ENCODE measurements at places on chromosomes 7 and 10. TPM values are rescaled to one million over a fixed set of nuclear protein-coding genes. Genes with fewer than 3 reads are reported as not detected.

The TAS2R41 gene
- total RNA-seq: not detected

The PNLIP gene
- not detected for total RNA-seq

The ERVW-1 gene
- total RNA-seq: not detected

The GIMAP8 gene
- not detected for total RNA-seq

DNA sequence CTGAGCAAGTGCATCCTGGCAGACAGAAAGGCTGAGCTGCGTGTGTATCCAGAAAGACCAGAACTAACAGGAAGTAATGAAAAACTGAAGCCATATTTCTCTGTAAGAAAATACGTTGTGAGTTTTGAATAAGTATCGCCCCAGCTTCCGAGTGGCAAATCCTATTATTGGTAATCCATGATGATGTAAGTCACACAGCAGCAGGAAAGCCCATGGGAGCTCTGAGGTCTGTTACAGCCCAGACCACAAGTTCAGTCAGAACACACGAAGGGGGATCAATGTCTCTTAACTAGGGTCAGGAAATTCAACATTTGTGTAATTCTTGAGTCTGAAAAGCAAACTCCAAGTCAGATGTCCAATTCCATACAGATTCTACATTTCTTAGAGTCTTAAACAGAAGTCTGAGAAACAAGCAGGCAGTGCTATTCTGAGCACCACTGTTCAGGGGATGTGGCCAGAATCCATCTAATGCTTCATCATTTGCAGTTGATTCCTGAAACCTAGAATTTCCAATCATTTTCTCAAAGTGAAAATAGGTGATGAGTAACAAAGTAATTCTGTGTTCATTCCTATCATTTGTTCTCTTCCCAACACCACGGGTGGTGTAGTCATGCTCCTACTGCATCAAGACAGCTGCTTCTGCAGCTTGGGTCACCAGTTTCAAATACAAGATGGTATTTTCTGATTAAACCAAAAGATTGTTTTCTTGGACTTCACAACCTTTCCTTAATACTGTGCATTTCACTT lies at the start of gene LRIT2:
Gene LRIT2 (minus strand): TSS at position 118 of the 747 bp plus-strand sequence. CDS start 24 bp downstream, at position 94.
- DNase-seq: no peak
- H3K36me3 ChIP-seq: peaks cover under 1% of the 10 kb centered on the region
- H3K27ac ChIP-seq: no peak within 1 kb of the TSS
- no peaks in the 10 kb centered on the region for H3K4me1 ChIP-seq
- H3K27me3 ChIP-seq: peaks cover 30% of the 10 kb centered on the region
- H3K4me3 ChIP-seq: no peak within 1 kb of the TSS

GRCh38 chr10:45673074-45673648 lies 589 bp upstream of the ZFAND4 start:
- H3K27ac ChIP-seq: peak overlapping the region; percentile 25
- no peak for DNase-seq
- no peaks in the 10 kb centered on the region for H3K36me3 ChIP-seq
- peak overlapping the region; percentile 64 for H3K4me3 ChIP-seq
- H3K4me1 ChIP-seq: peaks cover 16% of the 10 kb centered on the region

- peaks cover 37% of the 10 kb centered on the region for H3K4me1 ChIP-seq
- no peak overlapping the region for H3K4me3 ChIP-seq
- no peaks in the 10 kb centered on the region for H3K27me3 ChIP-seq
- no peak overlapping the region for H3K27ac ChIP-seq
- no peaks in the 10 kb centered on the region for H3K36me3 ChIP-seq
These were observed 17.6 kb downstream of the UNC5B start for GRCh38 chr10:71229726-71230655.

DNA sequence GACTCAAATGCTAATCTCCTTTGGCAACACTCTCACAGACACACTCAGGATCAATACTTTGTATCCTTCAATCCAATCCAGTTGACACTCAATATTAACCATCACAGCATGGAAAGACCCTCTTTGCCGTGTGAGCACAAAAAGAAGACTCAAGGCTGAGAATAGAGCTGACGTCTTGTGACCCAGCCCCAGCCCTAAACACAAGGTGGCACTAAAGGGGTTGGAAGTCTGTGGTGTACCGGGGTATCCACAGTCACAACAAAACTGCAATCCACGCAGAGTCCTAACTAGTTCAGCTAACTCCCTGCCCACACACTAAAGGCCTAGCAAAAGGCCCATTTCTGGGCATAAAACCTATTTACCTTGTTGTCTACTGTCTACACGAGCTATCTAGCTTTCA lies 200.1 kb downstream of the ACTR3B start:
- no peak overlapping the region for H3K27ac ChIP-seq
- H3K36me3 ChIP-seq: no peaks in the 10 kb centered on the region
- DNase-seq: no peak
- H3K4me3 ChIP-seq: no peak overlapping the region

DNA sequence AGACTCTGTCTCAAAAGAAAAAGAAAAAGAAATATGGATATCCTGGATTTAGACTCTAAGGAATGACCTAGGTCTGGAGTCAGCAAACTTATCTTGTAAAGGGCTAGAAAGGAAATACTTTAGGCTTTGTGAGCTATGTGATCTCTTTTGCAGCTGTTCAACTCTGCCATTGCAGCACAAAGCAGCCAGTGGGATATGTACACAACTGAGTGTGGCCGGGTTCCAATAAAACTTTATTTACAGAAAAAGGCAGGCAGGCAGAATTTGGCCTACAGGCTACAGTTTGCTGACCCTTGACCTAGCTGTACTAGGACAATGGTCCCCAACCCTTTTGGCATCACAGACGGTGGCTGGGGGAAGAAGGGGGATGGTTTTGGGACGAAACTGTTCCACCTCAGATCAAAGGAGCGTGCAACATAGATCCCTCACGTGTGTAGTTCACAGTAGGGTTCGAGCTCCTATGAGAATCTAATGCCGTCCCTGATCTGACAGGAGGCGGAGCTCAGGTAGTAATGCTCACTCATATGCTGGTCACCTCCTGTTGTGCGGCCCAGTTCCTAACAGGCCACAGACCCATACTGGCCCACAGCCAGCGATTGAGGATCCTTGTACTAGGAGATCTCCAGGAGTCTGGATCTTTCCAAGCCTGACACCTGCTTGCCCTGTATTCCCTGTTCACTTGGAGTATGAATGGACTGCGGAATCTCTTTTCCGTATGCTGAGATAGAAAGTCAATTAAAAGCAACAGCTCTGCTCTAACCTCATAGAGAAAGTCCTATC lies 63.0 kb downstream of the CUL1 start:
- H3K27me3 ChIP-seq: no peaks in the 10 kb centered on the region
- no peaks in the 10 kb centered on the region for H3K4me1 ChIP-seq
- H3K36me3 ChIP-seq: peaks cover 9% of the 10 kb centered on the region
- DNase-seq: no peak

GRCh38 chr7:12967322-12967721 lies 279.9 kb downstream of the ARL4A start:
- H3K36me3 ChIP-seq: no peaks in the 10 kb centered on the region
- no peak overlapping the region for H3K27ac ChIP-seq
- no peak overlapping the region for H3K4me3 ChIP-seq
- DNase-seq: no peak
- H3K27me3 ChIP-seq: no peaks in the 10 kb centered on the region

- no peak for DNase-seq
- peaks cover 59% of the 10 kb centered on the region for H3K4me1 ChIP-seq
- H3K27ac ChIP-seq: peak overlapping the region; percentile 98
- no peaks in the 10 kb centered on the region for H3K36me3 ChIP-seq
These were observed 66.3 kb upstream of the KLF6 start for GRCh38 chr10:3850999-3851937.

- H3K4me3 ChIP-seq: no peak overlapping the region
- no peaks in the 10 kb centered on the region for H3K27me3 ChIP-seq
- DNase-seq: no peak
- H3K4me1 ChIP-seq: peaks cover 2% of the 10 kb centered on the region
- H3K27ac ChIP-seq: no peak overlapping the region
These were observed 319.3 kb upstream of the NRP1 start for GRCh38 chr10:33653584-33654367.

DNA sequence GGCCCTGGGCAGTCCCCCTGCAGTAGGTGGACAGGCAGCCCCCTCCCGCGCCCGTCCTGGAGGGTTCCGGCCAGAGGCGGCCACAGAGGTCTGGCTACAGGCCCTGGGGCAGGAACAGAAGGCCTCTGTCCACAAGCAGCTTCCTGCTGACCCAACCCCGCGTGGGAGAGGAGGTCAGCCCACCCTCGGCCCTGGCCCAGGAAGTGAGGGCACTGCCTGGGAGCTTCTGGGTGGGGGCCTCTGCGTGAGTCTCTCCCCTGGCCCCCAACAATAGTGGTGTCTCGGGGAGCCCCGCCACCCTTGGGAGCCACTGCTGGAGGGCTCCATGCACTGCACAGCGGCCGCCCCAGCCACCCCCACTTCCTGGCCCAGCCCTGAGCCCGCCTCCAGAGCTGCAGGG lies 4.7 kb downstream of the MICALL2 start:
- no peak for DNase-seq
- H3K27me3 ChIP-seq: no peaks in the 10 kb centered on the region
- H3K36me3 ChIP-seq: no peaks in the 10 kb centered on the region
- H3K4me3 ChIP-seq: no peak overlapping the region
- H3K4me1 ChIP-seq: peaks cover 52% of the 10 kb centered on the region

- no peak overlapping the region for H3K4me3 ChIP-seq
- no peak for DNase-seq
- H3K36me3 ChIP-seq: peaks cover 4% of the 10 kb centered on the region
These were observed 119.0 kb upstream of the NPSR1 start for GRCh38 chr7:34539003-34539402.

GRCh38 chr7:81285142-81285871 lies 366.5 kb upstream of the SEMA3C start:
- no peak for DNase-seq
- H3K36me3 ChIP-seq: peaks cover 3% of the 10 kb centered on the region
- no peak overlapping the region for H3K4me3 ChIP-seq
- H3K27me3 ChIP-seq: peaks cover 6% of the 10 kb centered on the region
- no peak overlapping the region for H3K27ac ChIP-seq
- peaks cover 16% of the 10 kb centered on the region for H3K4me1 ChIP-seq

DNA sequence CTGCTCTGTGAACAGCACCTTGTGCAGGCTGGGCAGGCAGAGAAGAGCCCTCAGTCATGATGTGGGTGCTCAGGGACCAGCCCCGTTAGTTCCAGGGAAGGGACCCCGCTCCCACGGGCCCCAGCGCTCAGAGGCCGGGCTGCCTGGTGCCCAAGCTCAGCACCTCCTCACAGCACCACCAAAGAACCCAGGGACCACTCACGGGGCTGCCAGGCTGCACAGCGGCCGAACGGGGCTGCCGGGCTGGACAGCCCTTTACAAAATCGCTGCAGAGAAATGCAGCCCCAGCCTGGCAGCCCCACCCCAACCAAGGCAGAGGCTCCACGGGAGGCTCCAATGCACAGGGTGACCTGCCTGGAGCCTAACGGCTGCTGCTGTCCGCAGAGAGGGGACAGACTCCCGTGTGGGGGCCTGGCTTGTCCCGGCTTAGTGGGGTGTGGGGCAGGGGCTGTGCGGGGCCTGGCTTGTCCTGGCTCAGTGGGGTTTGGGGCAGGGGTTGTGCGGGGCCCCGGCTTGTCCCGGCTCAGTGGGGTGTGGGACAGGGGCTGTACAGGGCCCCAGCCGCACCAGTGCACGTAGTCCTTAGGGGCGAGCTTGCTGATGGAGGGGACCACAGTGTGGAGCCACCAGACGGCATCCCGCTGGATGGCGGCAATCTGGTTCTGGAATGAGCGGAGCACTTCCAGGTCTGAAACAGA lies 9.2 kb downstream of the INTS1 start:
- no peaks in the 10 kb centered on the region for H3K27me3 ChIP-seq
- H3K36me3 ChIP-seq: peaks cover 24% of the 10 kb centered on the region
- H3K4me1 ChIP-seq: no peaks in the 10 kb centered on the region
- no peak overlapping the region for H3K27ac ChIP-seq
- no peak for DNase-seq
- no peak overlapping the region for H3K4me3 ChIP-seq

- peaks cover 48% of the 10 kb centered on the region for H3K4me1 ChIP-seq
- no peak for DNase-seq
- no peaks in the 10 kb centered on the region for H3K27me3 ChIP-seq
These were observed 32.8 kb downstream of the IL15RA start for GRCh38 chr10:5944389-5945189.

GRCh38 chr10:69897432-69897831 lies 95.7 kb downstream of the COL13A1 start:
- H3K36me3 ChIP-seq: peaks cover 5% of the 10 kb centered on the region
- H3K27ac ChIP-seq: no peak overlapping the region
- peaks cover 14% of the 10 kb centered on the region for H3K4me1 ChIP-seq
- H3K27me3 ChIP-seq: no peaks in the 10 kb centered on the region
- no peak for DNase-seq

DNA sequence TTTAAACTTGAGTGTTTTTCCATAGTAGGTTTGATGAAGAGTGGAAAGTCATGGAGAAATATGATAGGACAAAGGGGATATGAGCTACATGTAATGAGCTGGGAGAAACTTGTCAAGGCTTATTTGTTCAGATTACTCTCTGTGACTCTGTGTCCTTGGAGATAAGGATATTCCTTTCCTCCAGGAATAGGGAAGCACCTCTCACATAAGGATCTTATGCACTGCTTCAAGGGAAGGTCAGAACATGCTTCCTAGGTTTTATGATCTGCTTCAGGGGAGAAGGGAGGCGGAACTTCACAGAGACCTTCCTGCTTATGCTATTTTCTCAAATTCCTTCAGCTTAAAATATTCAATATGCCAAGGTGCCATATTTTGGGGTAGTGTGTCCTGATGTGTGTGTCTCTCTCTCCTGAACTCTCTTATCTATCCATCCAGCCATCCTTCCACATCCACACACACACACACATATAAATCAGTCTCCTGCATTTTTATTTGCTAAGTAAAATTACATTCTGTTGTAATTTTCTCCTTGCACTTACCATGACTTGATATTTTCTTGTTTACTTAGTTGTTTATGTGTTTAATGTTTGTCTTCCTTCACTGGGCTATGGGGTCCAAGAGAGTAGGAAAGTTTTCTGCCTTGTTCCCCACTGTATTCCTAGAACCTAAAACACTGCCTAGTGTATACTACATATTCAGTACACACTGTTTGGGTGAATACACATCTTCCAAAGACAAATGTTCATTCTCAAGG lies 26.4 kb downstream of the ARL4A start:
- no peak overlapping the region for H3K27ac ChIP-seq
- no peaks in the 10 kb centered on the region for H3K36me3 ChIP-seq
- no peak for DNase-seq

DNA sequence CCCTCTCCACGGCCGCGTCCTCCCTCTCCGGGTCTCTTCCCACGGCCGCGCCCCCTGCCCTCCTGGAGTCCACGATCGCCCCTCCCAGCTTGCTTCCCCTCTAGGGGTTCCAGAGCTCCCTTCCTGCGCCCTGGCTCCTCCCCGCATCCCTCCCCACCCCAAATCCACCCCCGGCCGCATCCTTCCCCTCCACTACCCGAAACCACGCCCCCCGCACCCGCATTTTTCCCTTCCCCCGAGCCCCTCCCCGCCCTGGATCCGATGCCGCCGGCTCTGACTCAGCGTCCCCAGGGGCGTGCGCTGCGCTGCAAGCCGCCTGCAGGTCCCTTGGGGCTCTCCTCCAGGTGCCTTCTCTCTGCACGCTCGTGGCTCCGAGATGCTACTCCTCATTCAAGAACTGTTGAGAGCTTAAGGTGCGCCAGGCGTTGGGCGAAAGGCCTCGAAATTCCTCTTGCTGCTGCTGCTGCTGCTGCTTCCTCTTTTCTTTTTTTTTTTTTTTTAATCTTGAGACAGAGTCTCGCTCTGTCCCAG lies 372 bp upstream of the TMEM130 start:
- peaks cover 43% of the 10 kb centered on the region for H3K4me1 ChIP-seq
- peak overlapping the region; percentile 80 for H3K4me3 ChIP-seq
- no peaks in the 10 kb centered on the region for H3K36me3 ChIP-seq
- H3K27ac ChIP-seq: peak overlapping the region; percentile 82
